Activated CD8-positive, alpha-beta T cell treated with anti-CD3 and anti-CD28 coated beads, Interleukin-2, amount 10 ng/mL, durations not matched to agents 7 days and 5 days (primary cell): ENCODE measurements at places on chromosomes 3 and 15. TPM values are rescaled to one million over a fixed set of nuclear protein-coding genes. Genes with fewer than 3 reads are reported as not detected.

- no peaks in the 10 kb centered on the region for H3K4me1 ChIP-seq
- no peak overlapping the region for H3K27ac ChIP-seq
- no peak for DNase-seq
- peaks cover 2% of the 10 kb centered on the region for H3K27me3 ChIP-seq
- H3K36me3 ChIP-seq = no peaks in the 10 kb centered on the region
Measured at GRCh38 chr15:94704946-94705345, 473.6 kb downstream of the MCTP2 start.

- H3K27ac ChIP-seq = no peak overlapping the region
- peaks cover 3% of the 10 kb centered on the region for H3K4me1 ChIP-seq
- peaks cover 4% of the 10 kb centered on the region for H3K27me3 ChIP-seq
- H3K4me3 ChIP-seq = no peak overlapping the region
- DNase-seq = no peak
Measured at GRCh38 chr15:68407141-68407885, 24.6 kb downstream of the ITGA11 start.

The OR4F15 gene
- not detected for total RNA-seq

GRCh38 chr3:139974809-139975425 is 39.9 kb downstream of the CLSTN2 start:
- H3K27me3 ChIP-seq = no peaks in the 10 kb centered on the region
- no peaks in the 10 kb centered on the region for H3K4me1 ChIP-seq
- DNase-seq = no peak
- no peaks in the 10 kb centered on the region for H3K36me3 ChIP-seq
- H3K27ac ChIP-seq = no peak overlapping the region

The THRB gene
- total RNA-seq = not detected

- H3K27me3 ChIP-seq = no peaks in the 10 kb centered on the region
- H3K4me1 ChIP-seq = peaks cover 2% of the 10 kb centered on the region
- no peak overlapping the region for H3K27ac ChIP-seq
- no peak for DNase-seq
- H3K36me3 ChIP-seq = peaks cover 61% of the 10 kb centered on the region
Measured at GRCh38 chr15:60375306-60375705, 22.5 kb downstream of the ANXA2 start.

The POU1F1 gene
- total RNA-seq = not detected

DNA sequence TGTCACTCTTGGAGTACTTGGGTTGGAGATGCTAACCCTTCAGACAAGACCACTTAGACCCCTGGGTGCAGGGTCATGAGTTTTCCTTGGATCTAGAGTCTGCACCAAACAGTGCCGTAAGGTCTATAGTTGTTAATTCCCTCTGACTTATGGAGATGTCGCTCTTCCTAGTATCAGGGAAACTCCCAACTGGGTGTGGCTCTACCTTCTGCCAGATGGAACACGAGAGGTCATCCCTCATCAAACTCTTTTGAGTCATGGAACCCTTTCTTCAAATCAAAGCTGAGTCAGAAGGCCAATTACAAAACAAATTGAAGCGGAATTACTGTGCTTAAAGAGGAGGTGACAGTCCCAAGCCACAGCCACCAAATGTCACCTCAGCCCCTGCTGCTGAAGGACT is 514.9 kb upstream of the PROK2 start:
- no peaks in the 10 kb centered on the region for H3K4me1 ChIP-seq
- H3K27me3 ChIP-seq = no peaks in the 10 kb centered on the region
- no peak overlapping the region for H3K4me3 ChIP-seq
- H3K27ac ChIP-seq = no peak overlapping the region
- DNase-seq = no peak
- no peaks in the 10 kb centered on the region for H3K36me3 ChIP-seq

The CSPG4 gene
- total RNA-seq = not detected

GRCh38 chr3:149245738-149246451 is 24.3 kb upstream of the CP start:
- peak overlapping the region; percentile 49 for H3K4me3 ChIP-seq
- H3K4me1 ChIP-seq = peaks cover 32% of the 10 kb centered on the region
- DNase-seq = no peak
- peak overlapping the region; percentile 44 for H3K27ac ChIP-seq
- H3K27me3 ChIP-seq = no peaks in the 10 kb centered on the region

- no peaks in the 10 kb centered on the region for H3K27me3 ChIP-seq
- no peak overlapping the region for H3K4me3 ChIP-seq
- H3K4me1 ChIP-seq = no peaks in the 10 kb centered on the region
- DNase-seq = no peak
Measured at GRCh38 chr3:39970982-39971381, 161.6 kb downstream of the MYRIP start.

The ADAMTS9 gene
- not detected for total RNA-seq

DNA sequence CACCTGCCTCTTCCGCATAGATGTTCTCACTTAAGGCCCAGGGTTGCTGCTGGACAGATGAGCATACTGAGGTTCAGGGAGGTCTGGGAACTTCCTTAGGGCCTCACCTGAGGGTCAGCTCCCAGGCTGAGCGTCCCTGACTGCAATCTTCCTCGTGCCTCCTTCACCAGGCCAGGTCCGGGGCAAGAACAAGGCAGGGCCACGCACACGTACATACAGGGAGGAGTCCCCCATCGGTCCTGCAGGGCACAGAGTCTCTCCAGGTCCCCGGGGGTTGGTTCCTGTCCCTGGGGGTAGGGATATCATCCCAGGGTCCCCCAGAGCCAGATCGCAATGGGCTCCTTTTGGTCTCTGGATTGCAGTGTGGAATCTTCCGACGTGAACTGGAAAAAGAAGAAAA is 130.1 kb downstream of the LRRK1 start:
- no peaks in the 10 kb centered on the region for H3K36me3 ChIP-seq
- DNase-seq = no peak
- no peaks in the 10 kb centered on the region for H3K4me1 ChIP-seq
- H3K4me3 ChIP-seq = no peak overlapping the region
- H3K27ac ChIP-seq = no peak overlapping the region

GRCh38 chr3:46272028-46272451 is 29.8 kb downstream of the CCR3 start:
- DNase-seq = no peak
- H3K27me3 ChIP-seq = peaks cover 3% of the 10 kb centered on the region
- H3K4me3 ChIP-seq = no peak overlapping the region
- H3K36me3 ChIP-seq = peaks cover 21% of the 10 kb centered on the region
- H3K27ac ChIP-seq = no peak overlapping the region

DNA sequence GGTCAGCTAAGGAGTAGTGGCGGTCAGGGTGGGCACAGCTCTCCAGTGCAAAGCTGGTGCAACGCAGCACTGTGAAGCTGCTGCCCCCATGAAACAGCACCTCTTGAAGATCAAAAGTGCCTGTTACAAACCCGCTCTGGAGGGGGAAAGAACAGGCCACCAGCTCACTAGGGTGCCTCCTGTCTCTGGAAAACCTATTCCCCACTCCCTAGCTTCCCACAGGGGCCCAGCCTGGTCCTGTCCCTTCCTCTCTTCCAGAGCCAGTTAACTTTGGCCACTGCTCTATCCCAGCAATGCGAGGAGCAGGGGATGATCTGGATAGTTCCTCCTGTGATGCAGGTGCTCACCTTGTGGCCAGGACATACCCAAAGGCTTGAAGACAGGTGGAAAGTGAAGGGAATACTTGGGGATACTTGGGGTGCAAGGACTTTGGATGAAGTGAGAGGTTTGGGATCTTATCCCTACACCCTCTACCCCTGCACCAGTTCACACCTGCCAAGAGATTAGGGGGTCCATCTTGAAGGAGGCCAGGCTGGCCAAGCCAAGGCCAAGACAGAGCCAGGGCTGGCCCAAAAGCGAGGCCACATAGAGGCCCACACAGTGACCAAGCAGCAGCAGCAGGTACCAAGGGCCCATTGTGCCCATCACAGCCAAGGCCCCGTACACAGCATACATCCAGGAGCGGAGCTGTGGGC is 4.2 kb downstream of the HHATL start:
- H3K36me3 ChIP-seq = no peaks in the 10 kb centered on the region
- H3K4me1 ChIP-seq = peaks cover 13% of the 10 kb centered on the region
- H3K4me3 ChIP-seq = no peak overlapping the region
- DNase-seq = no peak
- no peak overlapping the region for H3K27ac ChIP-seq

GRCh38 chr15:71611553-71612396 is 198.6 kb upstream of the NR2E3 start:
- peaks cover 11% of the 10 kb centered on the region for H3K27me3 ChIP-seq
- no peak overlapping the region for H3K27ac ChIP-seq
- no peak for DNase-seq

GRCh38 chr3:4547799-4548198 is 54.7 kb downstream of the ITPR1 start:
- no peaks in the 10 kb centered on the region for H3K36me3 ChIP-seq
- DNase-seq = no peak
- H3K4me3 ChIP-seq = no peak overlapping the region
- no peaks in the 10 kb centered on the region for H3K4me1 ChIP-seq

DNA sequence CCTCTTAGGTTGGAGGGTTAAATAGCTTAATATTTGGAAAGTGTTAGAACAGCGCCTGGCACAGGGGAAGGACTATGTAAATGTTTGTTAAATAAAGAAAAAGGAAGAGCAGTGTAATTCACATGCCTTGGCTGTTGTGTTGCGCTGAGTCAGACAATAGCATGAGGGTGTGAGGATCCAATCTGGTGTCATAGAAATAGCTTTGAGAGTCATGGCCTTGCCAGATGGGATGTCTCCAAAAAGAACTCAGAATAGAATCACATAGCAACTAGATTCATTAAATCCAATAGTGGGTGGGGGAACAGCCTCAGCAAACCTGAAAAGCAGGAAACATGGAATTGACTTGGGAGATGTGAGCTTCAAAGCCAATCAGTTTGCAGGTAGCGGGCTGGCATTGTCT is 3.9 kb upstream of the RBSN start:
- H3K27me3 ChIP-seq = peaks cover 5% of the 10 kb centered on the region
- no peak for DNase-seq
- no peak overlapping the region for H3K27ac ChIP-seq
- H3K4me1 ChIP-seq = peaks cover 30% of the 10 kb centered on the region
- no peak overlapping the region for H3K4me3 ChIP-seq

The CYP1A2 gene
- total RNA-seq = not detected

DNA sequence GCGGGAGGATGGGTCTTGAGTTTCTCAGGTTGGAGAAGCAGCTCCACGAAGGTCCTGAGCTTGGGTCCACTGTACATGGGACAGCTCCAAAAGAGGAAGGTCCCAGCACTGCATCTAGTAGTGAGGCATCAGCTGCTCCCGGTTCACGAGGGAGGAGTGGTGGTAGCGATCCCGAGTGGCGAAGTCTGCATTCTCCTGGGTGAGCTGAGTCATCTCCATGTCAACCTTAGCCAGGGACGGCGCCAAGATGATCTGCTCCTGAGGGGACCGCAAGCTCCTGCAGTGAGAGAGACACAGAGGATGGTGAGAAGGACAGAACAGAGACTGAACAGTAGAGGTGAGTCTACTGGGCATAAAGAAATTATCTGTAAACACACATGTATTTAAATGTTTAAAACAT is 28.0 kb upstream of the HEG1 start:
- no peak overlapping the region for H3K27ac ChIP-seq
- peaks cover 13% of the 10 kb centered on the region for H3K27me3 ChIP-seq
- peaks cover 16% of the 10 kb centered on the region for H3K4me1 ChIP-seq
- H3K4me3 ChIP-seq = no peak overlapping the region
- no peaks in the 10 kb centered on the region for H3K36me3 ChIP-seq

GRCh38 chr15:81853150-81853748 is 192.6 kb downstream of the MEX3B start:
- H3K4me3 ChIP-seq = no peak overlapping the region
- no peaks in the 10 kb centered on the region for H3K27me3 ChIP-seq
- no peak overlapping the region for H3K27ac ChIP-seq

GRCh38 chr15:89551550-89551949 is 23.7 kb upstream of the TICRR start:
- DNase-seq = no peak
- no peak overlapping the region for H3K27ac ChIP-seq
- peaks cover 9% of the 10 kb centered on the region for H3K27me3 ChIP-seq
- H3K4me1 ChIP-seq = peaks cover 6% of the 10 kb centered on the region
- no peak overlapping the region for H3K4me3 ChIP-seq
